Stimulated activated CD4-positive, alpha-beta T cell treated with anti-CD3 and anti-CD28 coated beads, Interleukin-1b, Interleukin-23, amount 100 ng/mL, for 1 hour (primary cell): ENCODE measurements at places on chromosomes 7 and 10.

GRCh38 chr7:10245406-10245805 is 728.3 kb upstream of the PHF14 start:
- no peak for DNase-seq

- no peak for DNase-seq
Measured at GRCh38 chr10:76184647-76185046, 753.2 kb downstream of the LRMDA start.

DNA sequence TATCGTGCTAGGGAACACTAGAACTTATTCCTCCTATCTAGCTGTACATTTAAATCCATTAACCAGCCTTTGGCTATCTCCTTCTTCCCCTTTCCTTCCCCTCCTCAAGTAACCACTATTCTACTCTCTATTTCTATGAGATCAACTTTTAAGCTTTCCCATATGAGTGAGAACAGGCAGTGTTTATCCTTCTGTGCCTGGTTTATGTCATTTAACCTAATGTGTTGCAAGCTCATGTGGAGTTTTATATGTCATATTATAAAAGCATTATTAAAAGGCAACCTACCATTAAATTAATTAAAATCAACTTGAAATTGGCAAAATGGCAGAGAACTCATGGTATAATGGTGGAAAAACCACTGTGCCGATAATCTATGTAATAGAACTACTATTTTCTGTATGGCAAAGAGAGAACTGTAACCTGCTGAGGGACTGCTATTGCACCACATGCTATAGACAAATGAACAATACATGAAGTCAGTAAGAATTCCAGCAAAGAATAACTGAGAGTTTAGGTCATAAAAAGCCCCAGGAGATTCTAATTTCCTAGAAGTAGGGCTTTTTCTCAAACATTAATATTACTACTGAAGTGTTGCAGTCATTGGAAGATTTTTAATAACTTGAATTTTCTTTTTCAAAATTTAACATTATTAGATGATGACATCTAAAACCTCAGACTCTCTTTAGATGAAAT is 81.8 kb downstream of the LRRN3 start:
- DNase-seq: no peak

DNA sequence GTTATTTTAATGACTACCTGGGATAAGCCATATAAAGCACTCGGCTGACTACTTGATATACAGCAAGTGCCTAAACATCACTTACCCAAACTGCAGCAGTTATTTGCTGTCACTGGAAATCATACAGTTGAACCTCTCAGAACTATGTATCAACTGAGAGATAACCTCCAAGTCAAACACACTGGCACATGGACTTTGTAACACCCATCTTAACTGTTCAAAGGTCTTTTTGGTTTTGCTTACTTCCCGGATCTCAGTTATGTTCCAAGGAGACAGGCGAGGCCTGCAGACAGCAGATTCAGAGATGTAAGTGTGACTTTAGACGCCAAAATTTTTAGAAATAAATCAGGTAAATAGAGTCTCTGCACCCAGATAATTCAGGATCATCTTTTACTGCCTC is 34.6 kb upstream of the DAGLB start:
- DNase-seq: no peak

GRCh38 chr10:86632009-86632800 is 22.1 kb upstream of the OPN4 start:
- DNase-seq: no peak

- DNase-seq: no peak
Measured at GRCh38 chr7:135711139-135711469, 16.9 kb downstream of the SLC13A4 start.

DNA sequence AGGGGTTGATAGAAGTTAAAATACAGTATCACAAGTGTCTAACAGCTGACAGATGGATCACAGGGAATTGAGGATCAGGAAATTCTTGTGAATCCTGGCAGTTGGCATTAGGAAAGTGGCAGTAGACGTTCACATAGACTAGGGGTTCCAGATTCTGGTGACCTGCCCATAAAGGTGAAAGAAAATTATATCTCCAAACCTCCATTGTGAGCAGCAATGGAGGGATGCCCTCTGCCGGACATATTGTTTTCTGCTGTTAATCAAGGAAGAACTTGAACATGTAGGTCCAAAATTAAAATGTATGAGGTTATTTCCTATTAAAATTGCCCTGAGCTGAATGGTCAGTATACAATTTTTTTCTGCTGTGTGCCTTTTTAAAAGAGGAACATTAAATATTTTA is 5.1 kb downstream of the NME8 start:
- no peak for DNase-seq

DNA sequence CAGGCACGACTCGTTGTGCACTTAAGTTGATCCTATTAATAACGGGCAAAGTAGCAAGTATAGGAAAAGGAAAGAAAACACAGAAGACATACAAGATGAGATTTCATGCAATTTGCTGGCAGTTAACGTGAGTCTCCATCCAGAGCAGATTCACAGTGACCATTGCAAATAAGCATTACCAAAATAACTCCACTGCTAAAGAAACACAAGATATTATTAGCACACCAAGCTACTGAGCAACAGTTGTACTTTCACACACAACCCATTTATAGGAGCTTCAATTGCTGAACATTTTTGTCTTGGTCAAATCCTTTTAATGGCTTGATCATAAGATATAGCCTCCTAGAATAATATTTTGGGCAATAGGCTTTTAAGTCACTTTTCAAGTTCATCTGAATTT is 187.7 kb upstream of the HGF start:
- no peak for DNase-seq

GRCh38 chr10:103457176-103457712 is 1.5 kb downstream of the CALHM1 start:
- DNase-seq: no peak

- DNase-seq: no peak
Measured at GRCh38 chr10:10647331-10647730, 370.3 kb upstream of the CELF2 start.

- no peak for DNase-seq
Measured at GRCh38 chr7:134632937-134633540, 13.6 kb upstream of the BPGM start.

DNA sequence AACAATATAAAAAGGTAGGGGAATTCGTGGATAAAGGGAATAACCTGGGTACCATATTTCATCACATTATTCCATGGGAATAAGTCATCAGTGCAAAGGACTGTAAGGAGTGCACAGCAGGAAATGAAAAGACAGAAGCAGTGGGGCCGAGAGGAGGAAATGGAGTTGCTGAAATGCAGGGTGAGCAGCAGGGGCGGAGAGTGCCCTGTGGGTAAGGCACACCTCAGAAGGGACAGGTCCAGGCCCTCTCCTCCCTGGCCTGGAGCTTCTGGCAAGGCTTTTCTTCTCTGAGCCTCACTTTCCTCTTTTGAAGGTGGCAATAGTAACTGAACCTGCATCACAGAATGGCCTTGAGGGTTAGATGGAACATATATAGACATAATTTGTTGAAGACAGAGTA is 26.2 kb downstream of the IKZF1 start:
- DNase-seq: no peak

GRCh38 chr10:29199941-29200679 is 88.8 kb upstream of the LYZL1 start:
- no peak for DNase-seq

DNA sequence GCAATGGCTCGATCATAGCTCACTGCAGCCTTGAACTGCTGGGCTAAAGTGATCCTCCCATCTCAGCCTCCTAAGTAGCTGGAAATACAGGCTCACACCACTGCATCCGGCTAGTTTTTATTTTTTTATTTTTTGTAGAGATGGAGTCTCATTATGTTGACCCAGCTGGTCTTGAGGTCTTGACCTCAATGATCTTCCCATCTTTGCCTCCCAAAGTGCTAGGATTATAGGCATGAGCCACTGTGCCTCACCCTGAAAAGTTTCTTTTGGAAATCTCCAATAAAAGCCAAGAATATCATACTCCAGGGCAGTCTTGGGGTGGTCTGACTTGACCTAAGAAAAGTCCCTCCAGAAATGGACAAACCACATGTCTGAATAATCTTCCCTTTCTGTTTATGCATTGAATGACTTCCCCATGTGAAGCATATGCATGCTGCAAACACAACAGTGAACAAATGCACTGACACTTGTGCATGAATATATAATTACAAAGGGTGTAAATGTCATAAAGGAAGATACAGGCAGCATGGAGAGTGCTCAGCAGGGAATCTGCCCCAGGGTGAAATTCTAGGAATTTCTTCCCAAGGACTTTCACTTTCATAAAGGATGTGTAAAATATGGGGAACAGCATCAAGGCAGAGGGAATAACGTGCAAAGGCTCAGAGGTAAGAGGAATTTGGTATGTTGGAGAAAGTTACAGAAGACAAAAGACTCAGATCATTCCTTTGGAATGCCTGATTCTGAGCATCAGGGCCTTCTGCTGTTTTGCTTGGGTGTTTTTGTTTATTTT is 142.4 kb upstream of the LYZL1 start:
- DNase-seq: no peak

GRCh38 chr10:103232772-103233488 is 12.8 kb upstream of the RPEL1 start:
- DNase-seq: no peak

- DNase-seq: no peak
Measured at GRCh38 chr10:108787932-108788331, 1135.4 kb downstream of the XPNPEP1 start.

DNA sequence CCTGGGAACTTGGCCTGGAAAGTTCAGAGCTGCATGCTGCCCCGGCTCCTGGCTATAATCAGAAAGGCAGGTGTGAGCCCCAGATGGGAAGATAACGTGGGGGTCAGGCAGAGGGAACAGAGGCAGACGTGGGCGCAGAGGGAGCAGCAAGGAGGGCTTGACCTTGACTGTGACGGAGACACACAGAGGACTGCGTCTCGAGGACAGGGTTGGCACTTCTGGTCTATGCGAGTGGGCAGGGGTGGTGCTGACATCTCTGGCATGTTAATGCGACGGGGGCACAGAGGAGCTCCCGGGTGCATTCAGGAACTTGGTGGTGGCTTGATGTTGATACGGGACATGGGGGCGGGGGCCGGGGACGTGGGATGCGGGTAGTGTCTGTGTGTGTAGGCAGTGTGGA is 232.1 kb upstream of the GRB10 start:
- DNase-seq: no peak

GRCh38 chr10:110326351-110327032 is 21.8 kb upstream of the SMNDC1 start:
- no peak for DNase-seq

DNA sequence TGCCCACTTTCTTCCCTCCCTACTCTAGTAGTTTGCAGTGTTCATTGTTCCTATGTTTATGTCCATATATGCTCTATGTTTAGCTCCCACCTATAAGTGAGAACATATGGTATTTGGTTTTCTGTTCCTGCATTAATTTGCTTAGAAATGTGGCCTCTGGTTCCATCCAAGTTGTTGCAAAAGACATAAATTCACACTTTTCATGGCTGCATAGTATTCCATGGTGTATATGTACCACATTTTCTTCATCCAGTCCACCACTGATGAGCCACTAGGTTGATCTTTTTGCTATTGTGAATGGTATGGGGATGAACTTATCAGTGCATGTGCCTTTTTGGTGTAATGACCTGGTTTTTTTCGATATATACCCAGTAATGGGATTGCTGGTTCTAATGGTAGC is 1089.1 kb downstream of the GRM8 start:
- DNase-seq: no peak

DNA sequence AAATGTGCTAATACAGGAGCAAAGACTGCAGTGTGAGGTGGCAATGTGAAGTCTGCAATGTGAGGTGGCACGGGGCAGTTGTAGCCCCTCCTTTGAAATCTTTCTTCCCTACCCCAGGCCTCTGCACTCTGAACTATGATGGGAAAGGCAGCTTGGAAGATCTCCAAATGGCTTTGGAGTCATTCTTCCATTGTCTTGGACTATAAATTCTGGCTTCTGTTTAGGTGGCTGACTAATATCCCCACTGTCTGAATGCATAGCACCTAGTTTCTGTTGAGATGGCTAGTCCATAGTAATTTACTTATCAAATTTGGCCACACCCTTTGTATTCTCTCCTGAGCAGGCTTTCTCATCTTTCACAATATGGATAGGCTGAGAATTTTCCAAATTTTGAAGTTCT is 175.0 kb downstream of the CFTR start:
- no peak for DNase-seq
